ENCODE measurements at places on chromosomes 5 and 9.

DNA sequence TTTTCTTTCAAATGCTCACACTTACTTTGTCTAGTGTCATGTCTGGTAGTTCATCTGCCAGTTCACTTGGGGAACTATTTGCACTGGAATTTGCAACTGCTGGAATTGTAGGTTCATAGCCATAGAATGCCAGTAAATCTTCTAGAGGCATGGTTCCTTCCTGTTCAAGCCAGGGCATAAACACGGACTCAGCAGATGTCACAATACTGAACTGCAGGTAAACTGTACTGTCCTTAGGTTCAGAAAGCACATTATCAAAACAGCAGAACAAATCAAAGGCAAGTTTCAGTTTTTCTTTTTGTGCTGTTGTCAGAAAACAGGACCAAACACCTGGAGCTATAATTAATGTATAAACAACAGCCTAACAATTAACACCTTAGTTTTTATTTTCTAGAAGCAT is 13.1 kb downstream of the MIER3 start:
- DNase-seq = no peak

DNA sequence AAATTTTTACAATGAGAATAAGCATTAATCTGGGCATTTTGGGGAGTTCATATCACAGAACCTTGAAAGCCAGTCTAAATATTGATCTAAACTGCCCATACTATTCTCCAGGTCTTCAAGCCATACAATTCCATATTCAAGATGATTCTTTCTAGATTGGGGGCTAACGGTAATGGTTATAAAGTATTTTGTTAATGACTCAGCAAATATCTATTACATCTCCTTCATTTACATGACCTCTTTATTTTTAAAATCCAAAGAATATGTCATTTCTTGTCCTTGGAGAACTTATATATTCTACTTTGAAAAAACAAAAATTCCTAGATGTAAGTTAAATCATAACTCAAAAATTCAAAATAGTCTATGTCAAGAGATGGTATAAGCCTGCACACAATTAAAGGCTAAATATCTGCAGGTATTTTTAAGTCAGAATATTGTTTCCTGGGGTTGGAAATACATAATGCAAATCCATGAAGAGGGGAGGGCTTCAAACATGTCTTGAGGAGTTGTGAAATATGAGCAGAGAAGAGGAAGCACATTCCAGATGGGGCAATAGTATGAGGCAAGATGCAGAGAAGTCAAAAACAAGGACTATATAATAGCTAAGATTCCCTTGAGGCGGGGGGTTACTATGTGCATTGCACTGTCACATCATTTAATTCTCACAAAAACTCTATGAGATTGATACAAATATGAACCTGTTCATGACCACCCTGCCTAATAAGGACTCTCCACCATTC is 526.4 kb downstream of the NR2F1-AS1 start:
- no peak for DNase-seq

DNA sequence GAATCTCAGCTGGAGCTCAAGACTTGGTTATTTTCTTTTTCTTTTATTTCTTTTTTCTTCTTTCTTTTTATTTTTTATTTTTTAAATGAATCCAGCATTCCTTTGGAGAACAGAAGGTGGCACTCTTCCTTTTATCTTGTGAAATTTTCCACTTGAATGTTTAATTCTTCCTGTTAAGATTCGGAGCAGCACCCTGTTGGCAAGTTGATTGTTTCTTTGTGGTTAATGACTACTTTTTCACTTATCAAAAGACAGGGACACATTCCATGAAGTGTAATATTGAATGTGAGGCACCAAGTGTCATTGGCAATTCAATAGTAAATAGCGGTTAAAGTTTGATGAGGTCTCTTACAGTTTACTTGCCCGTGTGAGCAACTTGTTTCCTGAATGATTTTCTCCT is 240.5 kb upstream of the CHD1 start:
- no peak for DNase-seq

DNA sequence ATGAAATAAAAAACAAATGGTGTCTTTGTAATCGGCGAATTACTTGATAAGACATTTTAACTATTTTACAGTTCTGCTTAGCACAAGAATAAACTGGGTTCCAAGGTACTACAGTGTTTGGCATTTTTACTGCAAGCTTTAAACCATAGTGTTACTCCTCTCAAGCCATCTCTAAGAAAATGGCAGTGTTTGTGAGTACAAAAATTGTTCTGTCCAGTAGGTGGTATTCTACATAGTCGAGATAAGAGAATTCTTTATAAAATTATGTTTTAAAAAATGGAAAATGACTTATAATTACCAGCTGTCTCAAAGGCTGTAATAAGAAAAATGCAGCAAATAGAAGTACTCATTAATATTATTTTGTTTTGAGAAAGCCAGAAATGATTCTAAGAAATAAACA is 3.2 kb downstream of the SMIM15 start:
- DNase-seq = no peak

DNA sequence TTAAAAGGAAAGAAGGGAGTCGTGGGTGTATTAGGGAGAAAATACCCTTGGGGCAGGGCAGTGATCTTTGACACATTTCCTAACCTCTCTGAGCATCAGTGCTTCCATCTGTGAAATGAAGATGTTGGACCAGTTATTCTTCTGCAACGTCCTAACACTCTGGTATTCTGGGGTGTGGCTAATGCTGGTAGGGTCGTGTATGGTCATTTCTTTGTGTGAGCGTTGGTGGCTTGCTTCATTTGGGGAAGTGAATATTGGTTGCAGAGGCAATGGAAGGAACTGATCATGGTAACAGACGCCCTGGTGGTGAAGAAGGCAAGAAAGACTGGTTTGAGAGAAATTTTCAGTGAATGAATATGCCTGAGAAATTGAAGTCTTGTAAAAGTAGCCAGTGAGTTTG is 67.9 kb upstream of the TTC23L start:
- DNase-seq = no peak

DNA sequence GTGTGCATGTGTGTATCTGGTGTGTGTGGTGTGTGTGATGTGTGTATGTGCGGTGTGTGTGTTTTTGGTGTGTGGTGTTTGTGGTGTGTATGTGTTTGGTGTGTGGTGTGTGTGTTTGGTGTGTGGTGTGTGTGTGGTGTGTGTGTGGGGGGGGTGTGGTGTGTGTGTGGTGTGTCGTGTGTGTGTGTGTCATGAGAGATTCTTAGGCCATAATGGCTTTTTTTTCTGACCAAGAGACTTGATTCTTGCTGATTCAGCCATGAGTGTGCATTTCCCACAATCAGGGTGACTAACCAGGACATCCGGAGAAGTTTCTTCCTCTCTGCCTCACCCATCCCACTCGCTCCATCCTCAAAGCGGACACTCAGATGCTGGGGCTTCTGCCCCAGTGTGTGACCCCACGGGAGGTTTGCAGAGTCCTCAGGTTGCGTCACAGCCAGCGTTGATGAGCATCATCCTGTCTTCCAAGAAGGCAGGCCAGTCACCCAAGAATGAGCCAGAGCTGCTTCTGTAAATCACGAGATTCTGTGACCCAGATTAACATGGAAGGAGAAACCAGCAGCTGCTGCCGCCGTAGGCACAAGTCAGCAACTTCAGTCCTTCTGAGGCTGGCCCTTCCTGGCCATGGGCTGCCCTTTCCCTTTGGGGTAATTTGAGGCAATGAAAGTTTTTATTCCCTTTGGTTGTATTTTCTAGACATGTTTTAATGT is 12.5 kb upstream of the CTSL start:
- DNase-seq = peak; percentile 12

Data from T-helper 22 cell (primary cell).